Right kidney (tissue), 9 donors: ENCODE measurements at places on chromosomes 1 and 21.

GRCh38 chr1:162676087-162676486 lies 43.8 kb downstream of the DDR2 start:
- no peak for DNase-seq

DNA sequence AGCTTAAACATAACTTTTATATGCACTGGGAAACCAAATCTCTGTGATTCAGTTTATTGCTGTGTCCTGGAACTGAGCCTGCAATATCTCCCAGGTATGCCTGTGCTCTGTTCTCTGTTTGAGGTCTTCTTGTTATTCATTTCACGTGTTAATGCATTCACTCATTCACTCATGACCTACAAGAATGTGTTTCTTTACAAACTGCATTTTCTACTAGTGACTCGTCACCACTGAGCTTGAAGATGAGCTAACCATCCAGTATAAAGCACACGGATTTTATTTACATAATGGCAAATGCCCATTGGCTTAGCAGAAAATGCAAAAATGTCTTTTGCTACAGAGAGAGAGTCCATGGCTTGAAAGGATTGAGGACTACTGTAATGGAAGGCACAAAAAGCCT lies 75.0 kb upstream of the DUSP10 start:
- DNase-seq = no peak

DNA sequence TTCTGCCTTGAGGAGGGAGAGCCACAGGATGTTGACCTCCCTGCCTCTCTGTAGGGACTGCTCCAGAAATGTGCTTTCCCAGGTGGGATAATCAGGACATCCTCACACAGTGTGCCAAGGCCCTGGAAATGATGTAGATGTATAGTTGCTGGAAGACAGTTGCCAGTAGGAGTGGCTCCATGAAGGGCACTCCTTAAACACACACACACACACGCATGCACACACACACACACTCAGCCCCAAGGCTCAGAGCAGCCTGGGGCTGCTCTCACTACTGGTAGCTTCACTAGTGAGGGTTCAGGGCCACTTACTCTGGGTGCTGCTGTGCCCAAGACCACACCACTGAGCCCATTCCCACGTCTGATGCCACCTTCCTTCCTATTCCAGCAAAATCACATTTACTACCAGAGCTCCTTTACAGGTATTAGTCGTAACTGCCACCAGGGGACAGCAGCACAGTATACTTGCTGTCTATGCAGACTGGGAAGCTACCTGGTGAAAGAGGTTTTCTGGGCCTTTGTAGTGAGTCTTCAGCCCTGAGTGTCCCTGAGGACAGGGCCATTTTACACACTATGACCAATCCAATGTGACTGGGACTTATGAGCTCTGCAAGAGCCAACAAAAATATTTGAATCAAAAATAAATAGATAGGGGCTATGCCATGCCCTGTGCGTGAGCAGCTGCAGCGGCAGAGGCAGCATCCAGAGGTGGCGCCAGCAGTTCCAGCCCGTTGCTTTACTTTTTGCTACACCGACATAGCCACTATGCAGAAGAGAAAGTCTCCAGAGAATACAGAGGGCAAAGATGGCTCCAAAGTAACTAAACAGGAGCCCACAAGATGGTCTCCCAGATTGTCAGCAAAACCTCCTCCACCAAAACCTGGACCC lies 15.0 kb downstream of the CRNN start:
- DNase-seq = no peak

- no peak for DNase-seq
Observed at GRCh38 chr1:170807432-170807831, 127.9 kb upstream of the MROH9 start.

DNA sequence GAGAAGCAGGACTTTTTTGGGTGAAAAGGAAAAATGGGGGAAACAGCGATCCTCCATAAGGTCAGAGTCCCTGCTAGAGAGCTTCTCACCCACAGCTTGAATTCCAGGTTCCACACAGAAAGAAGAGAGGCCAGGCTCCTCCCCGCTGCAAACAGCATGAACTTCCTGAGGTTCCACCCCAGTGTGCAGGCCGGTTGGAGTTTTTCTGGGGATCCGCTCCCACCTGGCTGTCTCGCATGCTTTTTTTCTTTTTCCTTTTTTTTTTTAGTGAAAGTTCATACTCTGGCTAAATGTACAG lies 595.1 kb upstream of the ZP4 start:
- no peak for DNase-seq
